ENCODE measurements at places on chromosomes 16 and 17.
A peak's percentile ranks its signal among the peaks of the same experiment; 100 is the strongest.

GRCh38 chr17:36848008-36848902 is 89.0 kb upstream of the LHX1 start:
- DNase-seq = no peak

DNA sequence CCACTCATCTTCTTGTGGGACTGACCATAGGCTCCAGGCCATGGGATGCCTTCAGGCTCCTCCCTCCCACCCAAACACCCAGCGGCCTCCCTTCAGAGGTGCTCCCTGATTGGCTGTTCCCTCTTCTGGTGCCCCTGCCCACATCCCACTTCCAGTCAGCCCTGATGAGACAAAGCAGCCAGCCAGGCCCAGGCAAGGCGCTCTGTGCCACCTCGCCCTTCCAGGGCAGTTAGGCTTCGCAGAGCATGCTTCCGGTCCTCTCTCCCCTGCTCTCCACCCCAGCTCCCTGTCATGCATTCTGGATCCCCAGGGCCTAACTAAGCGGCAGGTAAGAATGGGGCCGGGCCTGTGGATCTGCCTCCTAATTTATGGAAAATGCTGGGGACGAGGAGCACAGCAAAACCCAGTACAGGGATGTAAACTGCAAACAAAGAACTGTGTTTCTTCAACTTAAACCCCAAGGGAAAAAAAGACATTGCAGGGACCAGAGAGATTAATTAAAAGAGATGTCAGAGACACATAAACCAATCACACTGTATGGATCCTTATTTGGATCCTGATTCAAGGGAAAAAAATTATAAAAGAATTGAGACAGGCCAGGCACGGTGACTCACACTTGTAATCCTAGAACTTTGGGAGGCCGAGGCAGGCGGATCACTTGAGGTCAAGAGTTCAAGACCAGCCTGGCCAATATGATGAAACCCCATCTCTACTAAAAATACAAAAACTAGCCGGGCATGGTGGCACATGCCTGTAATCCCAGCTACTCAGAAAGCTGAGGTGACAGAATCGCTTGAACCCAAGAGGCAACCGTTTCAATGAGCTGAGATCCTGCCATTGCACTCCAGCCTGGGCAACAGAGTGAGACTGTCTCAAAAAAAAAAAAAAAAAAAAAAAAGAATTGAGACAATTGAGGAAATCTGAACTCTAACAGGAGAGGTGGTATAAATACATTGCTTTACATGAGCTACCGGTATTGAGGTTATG is 26.0 kb downstream of the ZDHHC7 start:
- no peak for DNase-seq

GRCh38 chr16:21302454-21302853 is 24.4 kb upstream of the CRYM start:
- DNase-seq = no peak

DNA sequence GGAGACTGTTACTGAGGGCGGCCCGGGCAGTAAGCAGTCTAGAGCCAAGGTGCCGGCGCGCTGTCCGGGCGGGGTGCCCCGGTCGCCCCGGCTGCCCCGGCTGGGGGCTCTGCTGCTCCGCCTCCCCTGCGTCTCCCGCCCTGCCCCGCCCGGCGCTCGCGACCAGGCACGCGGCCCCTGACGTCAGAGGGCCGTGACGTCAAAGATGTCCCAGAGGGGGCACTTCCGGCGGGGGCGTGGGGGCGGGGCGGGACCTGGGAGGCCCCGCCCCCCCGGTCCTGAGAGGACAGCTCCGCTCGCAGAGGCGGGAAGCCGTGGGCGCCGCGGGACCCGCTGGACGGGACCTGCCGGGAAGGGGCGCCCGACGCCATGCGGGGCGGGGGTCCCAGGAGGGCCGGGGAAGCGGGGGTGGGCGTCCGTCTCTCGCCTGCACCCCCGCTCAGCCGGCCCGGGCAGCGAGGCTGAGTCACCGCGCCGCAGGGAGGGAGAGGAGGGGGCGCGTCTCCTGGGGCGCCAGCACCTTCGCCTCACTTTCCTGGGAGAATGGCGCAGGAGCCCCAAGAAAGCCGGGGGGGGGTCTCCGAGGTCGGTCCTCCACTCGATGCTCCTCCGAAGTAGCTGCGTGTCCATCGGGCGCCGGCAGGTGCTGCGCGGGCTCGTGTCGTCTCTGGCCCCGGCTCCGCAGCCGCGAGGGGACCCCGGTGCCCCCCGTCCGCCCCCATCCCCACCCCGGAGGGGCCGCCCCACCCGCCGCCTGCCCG is 4.4 kb upstream of the HIC1 start:
- peak; percentile 41 for DNase-seq

DNA sequence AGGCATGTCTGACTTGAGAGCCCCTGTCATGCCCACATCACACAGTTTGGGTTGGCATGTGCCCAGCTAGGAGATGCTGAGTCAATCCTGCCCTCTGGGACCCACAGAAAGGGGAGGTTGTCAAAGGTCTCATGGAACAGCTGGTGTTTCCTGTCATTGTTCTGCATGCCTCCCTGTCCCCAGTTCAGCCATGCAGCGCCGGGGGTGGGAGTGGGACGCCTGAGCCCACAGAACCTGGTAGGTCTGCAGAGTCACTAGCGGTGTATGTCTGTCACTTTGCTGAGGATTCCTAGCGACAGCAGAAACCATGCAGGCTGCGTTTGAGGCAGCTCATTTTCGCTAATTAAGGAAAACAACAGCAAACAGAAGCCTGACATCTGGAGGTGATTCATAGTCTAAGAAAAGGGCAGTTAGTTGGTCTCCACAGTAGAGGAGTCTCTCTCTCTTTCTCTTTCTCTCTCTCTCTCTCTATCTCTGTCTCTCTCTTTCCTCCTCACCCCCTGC is 19.6 kb upstream of the CCL1 start:
- peak; percentile 94 for DNase-seq

Measured in endothelial cell of umbilical vein (primary cell).